ENCODE measurements at places on chromosomes 12 and 14.

- no peak for DNase-seq
These were observed 13.5 kb upstream of the IRF2BPL start for GRCh38 chr14:77041881-77042545.

DNA sequence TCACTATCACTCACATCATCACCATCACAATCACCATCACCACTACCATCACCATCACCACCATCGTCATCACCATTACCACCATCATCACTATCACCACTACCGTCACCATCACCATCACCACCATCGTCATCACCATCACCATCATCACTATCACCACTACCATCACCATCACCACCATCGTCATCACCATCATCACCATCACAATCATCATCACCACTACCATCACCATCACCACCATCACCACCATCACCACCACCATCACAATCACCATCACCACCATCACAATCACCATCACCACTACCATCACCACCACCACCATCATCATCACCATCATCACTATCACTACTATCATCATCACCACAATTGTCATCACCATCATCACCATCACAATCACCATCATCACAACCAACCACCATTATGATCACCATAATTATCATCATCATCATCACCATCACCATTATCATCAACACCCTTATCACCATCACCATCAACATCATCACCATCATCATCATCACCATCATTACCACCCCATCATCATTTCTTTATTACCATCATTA lies 90.8 kb downstream of the DICER1 start:
- DNase-seq, result no peak

- DNase-seq, result no peak
These were observed 90.9 kb downstream of the TRAFD1 start for GRCh38 chr12:112216223-112216622.

- no peak for DNase-seq
These were observed 476.1 kb upstream of the SYT1 start for GRCh38 chr12:78388461-78388860.

DNA sequence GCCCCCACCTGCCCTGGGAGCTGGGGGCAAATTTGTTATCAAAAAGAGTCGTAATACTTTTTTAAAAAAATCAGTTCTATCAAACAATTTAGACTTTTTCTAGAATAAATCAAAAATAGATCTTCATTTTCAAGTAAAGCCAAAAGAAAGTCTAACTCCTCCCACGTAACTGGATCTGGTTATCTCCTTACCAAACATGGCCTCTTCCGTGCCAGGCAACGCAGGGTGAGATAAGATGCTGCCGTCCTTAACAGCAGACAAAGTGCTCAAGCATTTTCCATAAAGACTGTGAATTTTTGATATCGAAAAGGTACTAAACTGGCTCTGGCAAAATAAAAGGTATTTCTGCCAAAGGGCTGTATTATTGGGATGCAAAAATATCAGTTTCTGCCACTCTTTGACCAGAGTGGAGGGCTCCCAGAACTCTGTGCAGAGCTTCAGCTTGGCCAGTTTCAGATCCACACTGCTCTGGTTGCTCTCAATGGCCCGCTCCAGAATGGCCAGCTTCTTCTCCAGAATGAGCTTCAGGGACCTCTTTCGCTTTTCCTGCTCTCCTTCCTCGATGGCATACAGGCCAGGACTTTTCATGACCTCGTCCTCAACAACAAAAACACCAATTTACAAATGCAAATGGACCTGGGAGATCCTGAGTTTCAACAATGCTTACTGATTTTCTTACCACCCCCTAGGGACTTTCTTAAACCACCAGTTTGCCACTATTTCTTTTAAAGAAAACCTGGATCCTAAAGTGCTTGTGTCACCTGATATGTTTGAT lies 29.0 kb downstream of the NRDE2 start:
- no peak for DNase-seq

GRCh38 chr14:54322701-54323337 lies 74.0 kb upstream of the CDKN3 start:
- DNase-seq, result no peak

DNA sequence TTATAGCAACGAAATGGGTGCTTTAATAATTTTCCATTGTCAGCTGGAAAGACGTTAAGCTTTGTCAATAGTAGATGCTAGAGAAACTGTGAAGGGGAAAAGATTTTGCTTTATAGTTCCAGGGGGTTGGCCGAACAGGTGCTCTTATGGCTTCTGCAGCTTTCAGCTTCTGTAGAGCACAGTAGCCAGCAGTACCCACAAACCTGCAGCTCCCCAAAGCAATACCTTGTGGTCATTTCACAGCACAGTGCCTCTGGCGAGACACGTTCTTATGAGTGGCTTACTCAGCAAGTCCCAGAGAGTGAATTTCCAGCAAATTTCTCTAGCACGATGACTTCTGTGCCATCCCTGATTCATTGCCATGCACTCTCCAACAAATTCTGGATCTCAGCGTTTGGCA lies 416.3 kb upstream of the ATP2B1 start:
- no peak for DNase-seq

DNA sequence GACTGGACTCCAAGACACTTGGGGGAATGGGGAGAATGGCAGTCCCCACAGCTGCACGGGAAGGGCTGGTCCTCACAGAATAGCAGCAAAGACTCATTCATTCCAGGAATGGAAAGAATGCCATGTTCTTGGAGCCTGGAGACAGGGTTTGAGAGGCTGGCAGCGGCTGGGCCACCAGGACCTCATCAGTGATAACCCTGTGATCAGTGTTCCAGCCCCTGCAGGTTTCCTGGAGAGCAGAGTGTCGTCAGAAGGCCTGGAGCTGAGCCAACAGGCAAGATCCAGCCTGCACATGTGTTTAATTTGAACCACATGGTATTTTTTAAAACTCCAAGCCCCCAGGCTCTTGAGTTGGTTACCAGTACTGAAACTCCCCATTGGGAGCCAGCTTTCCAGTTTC lies 11.3 kb downstream of the BDKRB1 start:
- no peak for DNase-seq

DNA sequence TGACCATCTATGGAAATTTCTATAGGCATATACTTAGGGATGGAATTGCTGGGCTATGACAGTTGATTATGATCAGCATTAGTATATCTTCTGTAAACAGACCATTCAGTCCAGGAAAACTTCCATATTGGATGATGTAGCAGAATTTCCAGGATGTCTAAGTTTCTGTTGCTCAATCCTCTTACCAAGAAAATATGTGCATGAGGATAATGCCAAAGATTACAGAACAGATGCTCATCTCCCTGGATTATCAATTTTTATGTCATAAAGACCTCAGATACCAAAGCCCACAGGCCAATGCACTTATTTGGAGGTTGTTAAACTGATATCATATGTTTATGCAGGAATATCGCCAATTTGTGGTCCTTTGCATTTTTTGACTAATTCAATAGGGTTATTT lies 354.4 kb upstream of the FLRT2 start:
- no peak for DNase-seq

DNA sequence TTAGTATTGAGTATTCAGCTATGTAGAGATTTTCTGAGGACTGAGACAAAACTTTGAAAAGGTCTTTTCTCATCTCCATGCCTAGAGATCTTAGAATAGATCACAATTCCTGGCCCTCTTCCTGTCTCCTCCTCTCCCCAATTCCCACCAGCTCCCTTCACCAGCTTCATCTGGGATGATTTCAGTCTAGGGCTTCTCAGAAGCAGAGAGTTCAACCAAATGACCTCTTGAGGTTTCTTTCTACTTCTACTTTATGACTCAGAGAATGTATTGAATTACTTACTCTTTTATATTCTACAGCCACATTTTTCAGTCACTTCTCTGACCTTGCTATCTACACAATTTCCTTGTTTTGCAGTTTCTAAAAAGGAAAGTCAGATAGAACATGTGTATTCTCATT lies 19.4 kb upstream of the SNX6 start:
- DNase-seq, result no peak

GRCh38 chr14:75835156-75835725 lies 146.6 kb downstream of the TGFB3 start:
- DNase-seq, result no peak

DNA sequence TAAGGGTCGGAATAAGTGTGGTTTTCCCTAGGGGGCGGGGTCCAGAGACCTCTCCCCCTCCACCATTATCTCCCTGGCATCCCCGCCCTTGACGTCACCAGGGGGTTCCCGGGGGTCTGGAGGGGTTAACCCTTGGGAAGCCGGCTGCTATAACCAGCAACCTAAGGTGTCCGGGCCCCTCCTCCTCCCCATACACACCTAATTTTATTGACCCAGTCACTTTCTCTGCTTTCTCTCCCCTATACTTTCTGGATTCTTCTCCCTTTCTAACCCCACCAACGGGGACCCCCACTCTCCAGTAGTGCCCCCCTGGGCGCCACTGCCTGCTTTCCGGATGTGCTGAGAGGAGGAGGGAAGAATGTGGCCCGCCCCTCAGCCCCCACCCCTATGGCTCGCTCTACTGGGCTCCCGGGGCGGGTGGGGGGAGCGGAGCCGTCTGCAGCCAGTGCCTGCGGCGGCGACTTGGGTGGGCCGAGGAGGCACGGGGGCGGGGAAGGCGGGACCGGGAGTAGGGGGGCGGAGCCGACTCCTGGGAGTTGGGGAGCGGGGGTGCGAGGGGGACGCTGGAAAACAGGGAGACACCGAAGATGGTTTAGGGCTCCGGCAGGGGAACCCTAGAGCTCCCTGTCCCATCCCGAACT lies 1.8 kb downstream of the GLI1 start:
- peak; percentile 26 for DNase-seq

DNA sequence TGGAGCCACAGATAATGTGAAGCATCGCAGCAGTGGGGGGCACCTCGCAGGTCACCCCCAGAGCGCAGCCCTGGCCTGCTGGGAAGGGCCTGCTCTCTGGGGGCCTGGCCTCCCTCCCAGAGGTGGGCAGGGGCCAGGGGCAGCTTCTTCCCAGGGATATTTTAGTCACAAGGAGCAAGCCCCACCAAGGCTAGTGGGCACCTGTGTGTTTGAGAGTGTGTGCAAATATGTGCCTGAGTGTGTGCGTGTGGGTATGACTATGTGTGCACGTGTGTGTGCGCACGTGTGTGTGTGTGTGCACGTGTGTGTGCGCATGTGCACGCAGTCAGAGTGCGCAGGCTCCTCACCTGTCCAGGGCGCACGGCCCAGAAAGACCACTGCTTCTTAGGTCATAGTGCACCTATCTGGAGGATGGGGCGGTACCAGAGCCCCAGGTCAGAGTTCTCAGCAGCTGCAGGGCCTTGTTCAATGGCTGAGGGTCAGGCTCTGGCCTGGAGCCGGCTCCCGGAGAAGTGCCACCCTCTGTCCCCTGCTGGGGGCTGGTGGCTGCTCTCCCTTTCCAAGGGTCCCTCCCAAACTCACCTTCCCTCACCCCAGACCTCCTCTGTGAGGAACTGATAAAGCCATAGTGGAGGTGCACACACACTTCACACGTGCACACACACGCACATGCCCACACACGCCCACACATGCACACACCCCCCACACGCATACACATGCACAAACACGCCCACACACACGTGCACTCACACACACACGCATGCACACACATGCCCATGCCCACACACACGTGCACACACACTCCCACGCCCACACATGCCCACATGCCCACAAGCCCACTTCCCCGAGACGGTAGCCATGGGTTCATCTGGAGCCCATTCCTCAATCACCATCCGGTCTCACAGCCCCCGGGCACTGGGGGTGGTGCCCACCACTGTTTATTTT lies 128.5 kb downstream of the KIF26A start:
- no peak for DNase-seq

GRCh38 chr14:91501348-91501747 lies 8.8 kb downstream of the PPP4R3A start:
- DNase-seq, result no peak

GRCh38 chr12:122887819-122888212 lies 8.1 kb downstream of the VPS37B start:
- no peak for DNase-seq

DNA sequence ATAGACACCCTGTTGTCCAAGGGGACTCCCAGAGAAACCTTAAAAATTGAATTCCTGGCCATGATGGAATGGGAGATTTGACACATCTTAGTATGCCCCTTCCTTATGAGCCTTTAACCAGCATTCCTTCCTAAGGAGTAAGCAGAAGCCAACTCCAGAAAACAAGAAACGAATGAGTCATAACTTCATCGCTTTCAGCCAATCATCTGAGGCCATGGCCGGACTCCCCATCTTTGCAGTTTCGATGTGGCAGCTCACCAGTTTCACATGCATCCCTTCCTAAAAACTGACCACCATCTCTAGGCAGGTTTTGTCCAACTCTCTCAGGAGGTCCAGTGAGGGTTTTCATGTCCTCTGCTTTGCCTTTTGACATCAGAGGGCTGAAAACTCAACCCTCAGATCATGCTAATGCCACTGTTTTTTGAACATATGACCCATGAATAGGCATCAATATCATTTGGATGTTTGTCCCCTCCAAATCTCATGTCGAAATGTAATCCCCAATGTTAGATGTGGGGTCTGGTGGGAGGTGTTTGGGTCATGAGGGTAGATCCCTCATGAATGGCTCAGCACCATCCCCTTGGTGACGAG lies 19.9 kb downstream of the DAAM1 start:
- no peak for DNase-seq

DNA sequence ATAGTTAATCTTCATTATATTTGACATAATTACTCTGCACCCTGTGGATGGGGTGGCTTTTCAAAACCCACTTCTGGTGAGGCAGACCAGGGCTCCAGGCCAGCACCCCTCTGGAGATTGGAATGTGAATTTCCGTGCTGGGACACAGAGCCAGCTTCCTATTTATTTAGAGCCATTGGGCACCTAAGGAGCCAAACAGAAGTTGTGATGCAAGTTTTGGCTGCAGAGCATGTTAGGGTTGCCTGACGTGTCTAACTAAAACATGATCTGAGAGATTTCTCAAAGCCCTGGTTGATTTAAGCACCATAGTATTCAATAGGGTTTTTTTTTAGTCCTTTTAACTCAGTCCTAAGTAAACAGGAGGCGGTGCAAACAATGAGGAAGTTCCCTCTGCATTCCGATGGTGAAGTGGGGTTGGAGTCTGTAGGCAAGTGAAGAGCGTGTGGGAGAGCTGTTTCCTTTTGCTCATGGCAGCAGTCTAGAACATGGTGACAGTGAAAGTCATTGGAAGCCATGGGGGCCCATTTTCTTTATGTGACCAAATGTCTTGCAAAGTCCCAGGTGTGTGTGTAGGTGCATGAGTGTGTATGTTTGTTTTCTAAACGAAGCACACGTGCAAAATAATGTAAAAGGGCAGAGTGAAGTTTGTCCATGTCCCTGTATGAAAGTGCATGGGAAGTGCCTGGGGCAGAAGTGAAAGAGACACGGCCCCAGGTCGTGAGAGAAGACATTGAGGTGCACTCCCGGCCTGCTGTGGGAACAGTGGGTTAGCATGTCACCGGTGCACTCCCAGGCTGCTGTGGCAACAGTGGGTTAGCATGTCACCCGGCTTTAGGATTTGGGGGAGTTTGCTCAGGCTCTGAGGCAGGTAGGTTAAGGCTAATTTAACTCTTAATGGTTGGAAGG lies 117.7 kb downstream of the PRKCH start:
- DNase-seq, result peak; percentile 17

DNA sequence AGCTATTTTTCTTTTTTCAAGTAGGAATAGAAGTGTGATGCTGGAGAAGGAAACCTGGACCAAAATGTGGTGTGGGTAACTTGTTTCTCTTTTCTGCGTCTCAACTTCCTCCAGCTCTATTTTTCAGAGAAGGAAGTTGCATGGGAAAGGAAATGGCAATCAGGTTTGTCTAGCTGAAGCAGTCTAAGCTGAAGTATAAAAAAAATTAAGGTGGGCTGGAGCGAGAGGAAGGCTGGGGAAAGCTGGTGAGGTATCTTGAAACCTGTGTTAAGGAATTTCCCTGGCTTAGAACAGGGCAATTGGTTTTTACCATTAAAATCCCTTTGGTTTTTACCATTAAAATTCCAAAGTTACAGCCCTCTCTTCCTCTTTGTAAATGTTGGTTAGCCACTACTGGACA lies 34.2 kb upstream of the NINJ2 start:
- no peak for DNase-seq

Measured in stimulated activated CD4-positive, alpha-beta T cell treated with anti-CD3 and anti-CD28 coated beads, Interleukin-4, amount 100 ng/mL, for 4 hours (primary cell).